Endothelial cell (in vitro differentiated cells): ENCODE measurements at places on chromosomes 6 and 20.

DNA sequence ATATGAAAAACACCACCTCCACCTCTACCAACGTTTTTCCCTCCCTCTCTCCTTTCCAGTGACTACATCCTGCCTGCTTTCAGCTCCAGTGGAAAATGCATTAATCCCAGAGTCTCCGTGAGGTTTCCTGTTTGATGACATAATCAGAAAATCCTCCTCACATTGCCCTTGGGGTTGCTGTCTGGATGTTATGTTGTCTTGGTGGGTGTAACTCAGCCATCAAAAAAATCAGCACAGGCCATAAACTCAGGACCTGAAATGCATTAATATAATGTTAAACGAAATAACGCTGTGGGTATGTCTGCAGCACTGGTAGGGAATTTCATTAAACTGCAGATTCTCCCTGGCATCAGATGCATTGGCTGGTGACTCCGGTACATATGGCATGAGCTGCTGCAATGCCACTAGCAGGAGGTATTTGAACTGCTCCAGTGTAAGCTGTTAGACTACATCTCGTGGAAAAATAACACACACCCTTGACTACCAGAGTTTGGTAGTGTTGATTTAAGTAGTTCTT, 297.8 kb downstream of the PRL start:
- no peaks in the 10 kb centered on the region for H3K27me3 ChIP-seq
- H3K27ac ChIP-seq, result no peak overlapping the region
- DNase-seq, result no peak
- peaks cover 28% of the 10 kb centered on the region for H3K4me1 ChIP-seq
- H3K36me3 ChIP-seq, result no peaks in the 10 kb centered on the region

DNA sequence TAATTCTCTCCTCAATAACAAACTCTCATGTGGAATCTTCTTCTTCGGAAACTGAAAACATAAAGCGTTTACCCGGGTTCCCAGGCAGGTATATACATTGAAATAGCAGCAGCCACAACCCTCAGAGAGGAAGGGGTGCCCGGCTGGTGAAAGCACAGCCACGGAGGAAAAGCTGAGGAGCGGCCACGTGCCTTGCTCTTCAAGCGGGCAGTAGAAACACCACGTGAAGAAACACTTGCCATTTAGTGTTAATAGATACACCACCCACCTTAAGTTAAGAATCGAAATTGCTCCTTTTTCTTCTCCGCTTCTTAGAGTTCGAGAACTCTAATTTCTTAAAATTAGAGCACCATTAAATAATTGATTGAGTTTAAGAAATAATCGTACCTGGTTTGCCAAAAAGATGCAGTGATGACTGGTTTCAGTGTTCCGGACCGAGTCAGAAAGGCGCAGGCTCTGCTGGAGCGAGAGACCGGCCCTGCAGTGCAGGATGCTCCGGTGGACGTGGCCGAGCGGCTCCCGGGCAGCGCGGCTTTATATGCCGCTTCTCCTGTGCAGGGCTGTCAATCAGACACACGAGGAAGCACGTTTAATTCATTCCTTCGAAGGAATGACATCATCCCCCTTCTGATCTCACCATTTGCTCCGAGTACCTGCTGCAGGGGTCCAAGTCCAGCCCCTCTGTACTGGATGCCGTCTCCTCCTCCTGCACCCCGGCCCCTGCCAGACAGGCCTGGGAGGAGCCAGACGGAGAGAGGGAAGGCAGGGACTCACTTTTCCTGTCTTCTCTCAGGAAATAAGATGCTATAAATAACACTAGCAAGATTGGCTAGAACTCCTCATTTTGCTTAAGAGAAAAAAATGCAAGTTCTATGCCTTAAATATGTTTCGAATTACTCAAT, at the start of gene THBS2:
Gene THBS2, minus strand, starts transcription at position 510 of the 902 bp plus-strand sequence. CDS start 3,062 bp downstream, outside the sequence.
- DNase-seq, result peak; percentile 23
- H3K36me3 ChIP-seq, result no peaks in the 10 kb centered on the region
- H3K27me3 ChIP-seq, result peaks cover 14% of the 10 kb centered on the region
- H3K4me3 ChIP-seq, result peak within 1 kb of the TSS; percentile 62
- H3K27ac ChIP-seq, result no peak within 1 kb of the TSS

- peaks cover 9% of the 10 kb centered on the region for H3K27me3 ChIP-seq
- peaks cover 36% of the 10 kb centered on the region for H3K4me1 ChIP-seq
- peak overlapping the region; percentile 87 for H3K27ac ChIP-seq
- peak overlapping the region; percentile 96 for H3K4me3 ChIP-seq
- DNase-seq, result peak; percentile 33
- H3K36me3 ChIP-seq, result peaks cover 9% of the 10 kb centered on the region
Measured at GRCh38 chr6:131062241-131063027, 611 bp downstream of the EPB41L2 start.

DNA sequence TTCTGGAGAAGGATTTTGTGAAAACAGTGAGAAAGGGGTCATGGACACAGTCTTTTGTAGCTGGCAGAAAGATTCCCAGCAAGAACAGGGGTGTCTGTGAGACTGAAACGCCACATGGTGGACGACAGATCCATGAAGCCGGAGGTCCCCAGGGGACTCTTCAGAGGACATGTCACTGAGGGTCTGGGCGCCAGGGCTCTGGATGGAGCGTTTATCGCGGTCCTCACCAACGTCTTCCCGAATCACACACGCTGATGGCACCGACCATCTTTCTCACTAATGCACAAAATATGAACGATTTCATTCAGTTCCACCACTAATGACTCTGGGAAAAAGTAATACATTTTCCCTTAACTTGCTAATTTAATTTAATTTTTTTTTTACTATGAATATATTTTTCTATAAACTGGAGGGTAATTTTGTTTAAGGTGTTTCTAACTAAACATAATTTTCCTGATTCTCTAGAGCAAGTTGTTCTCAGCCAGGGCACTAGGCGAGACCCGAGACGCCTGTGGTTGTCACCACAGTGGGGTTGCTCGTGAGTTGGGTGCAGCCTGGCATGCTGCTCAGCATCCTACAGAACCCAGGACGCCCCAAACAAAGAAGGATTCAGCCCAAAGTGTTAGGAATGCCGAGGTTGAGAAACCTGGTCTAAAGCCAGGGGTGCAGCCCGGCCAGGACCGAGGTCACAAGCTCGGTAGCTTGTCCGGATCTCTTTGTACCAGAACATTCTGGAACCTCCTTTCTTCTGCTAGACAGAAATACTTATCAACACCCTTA, 306.2 kb downstream of the TAF4 start:
- no peak for DNase-seq
- H3K4me1 ChIP-seq, result no peaks in the 10 kb centered on the region
- no peaks in the 10 kb centered on the region for H3K36me3 ChIP-seq

DNA sequence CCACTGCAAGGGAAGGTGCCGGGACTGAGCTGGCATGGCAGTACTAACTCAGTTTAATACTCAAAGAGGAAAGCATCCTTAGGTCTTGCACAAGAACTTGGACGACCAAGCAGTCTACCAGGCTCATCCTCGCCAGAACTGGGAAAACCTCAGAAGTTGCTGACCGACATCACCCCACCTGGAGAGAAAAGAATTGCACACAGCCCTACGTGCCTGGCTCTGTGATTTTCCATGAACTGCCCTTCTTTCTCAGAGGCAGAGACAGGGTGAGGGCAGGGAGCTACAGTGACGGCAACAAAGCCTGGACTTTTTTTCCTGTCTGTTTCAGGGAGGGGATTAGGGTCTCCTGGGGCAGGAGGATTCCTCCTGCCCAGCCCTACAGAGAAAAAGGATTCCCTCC, 8.0 kb downstream of the JAG1 start:
- no peak for DNase-seq
- H3K36me3 ChIP-seq, result peaks cover 77% of the 10 kb centered on the region
- H3K4me3 ChIP-seq, result peak overlapping the region; percentile 79

DNA sequence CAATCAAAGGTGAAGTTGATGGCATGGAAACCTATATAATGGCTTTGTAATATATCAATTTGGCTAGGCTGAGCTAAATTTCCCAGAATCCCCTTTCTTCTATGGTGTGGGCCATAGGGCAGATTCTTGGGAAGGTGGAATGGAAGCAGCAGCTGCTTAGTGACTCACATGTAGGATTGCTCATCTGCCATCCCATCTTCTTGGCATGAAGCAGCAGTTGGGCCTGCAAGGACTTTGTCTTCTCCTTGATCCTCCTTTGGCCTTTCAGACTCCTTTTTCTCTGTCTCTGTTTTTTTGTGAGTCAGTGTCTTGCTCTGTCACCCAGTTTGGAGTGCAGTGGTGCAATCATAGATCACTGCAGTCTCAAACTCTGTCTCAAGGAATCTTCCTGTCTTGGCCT, 52.6 kb upstream of the CEP162 start:
- no peak for DNase-seq
- peaks cover 10% of the 10 kb centered on the region for H3K4me1 ChIP-seq
- peaks cover 3% of the 10 kb centered on the region for H3K27me3 ChIP-seq
- H3K36me3 ChIP-seq, result no peaks in the 10 kb centered on the region
- H3K27ac ChIP-seq, result no peak overlapping the region

- DNase-seq, result no peak
Measured at GRCh38 chr20:34964486-34964885, 8.8 kb downstream of the MYH7B start.

- no peak overlapping the region for H3K4me3 ChIP-seq
- DNase-seq, result no peak
- no peak overlapping the region for H3K27ac ChIP-seq
- no peaks in the 10 kb centered on the region for H3K36me3 ChIP-seq
- H3K27me3 ChIP-seq, result no peaks in the 10 kb centered on the region
- H3K4me1 ChIP-seq, result no peaks in the 10 kb centered on the region
Measured at GRCh38 chr20:17107127-17107526, 119.7 kb upstream of the PCSK2 start.

DNA sequence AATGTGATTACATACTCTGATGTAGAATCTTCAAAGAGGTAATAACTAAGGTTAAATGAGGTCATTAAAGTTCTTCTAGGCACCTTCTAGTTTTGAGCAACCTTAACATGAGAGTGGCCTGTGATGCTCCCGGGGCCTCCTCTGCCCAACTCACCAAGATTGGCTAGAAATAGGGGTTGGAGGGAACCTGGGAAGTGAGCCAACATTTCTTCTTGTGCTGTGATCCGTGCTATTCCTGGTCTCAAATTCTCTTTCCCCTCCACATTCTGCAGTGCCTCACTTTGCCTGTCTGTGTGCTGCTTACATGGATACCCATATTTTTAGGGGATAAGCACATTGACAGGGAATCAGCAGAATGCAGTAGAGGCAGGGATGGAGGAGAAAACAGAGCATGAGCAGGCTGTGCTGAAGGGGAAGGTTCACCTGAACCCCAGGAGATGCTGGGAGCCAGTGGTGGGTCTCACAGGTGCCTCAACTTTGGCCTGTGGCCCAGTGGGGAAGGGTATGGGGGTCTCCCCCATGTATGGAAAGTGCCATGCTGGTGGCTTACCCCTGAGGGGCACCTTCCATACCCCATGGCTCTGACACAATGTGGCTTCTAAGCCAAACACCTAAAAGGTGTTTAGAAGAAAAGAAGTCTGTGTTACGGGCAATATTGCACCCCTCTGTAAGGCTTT, 164.7 kb upstream of the CHD6 start:
- no peak overlapping the region for H3K4me3 ChIP-seq
- H3K4me1 ChIP-seq, result no peaks in the 10 kb centered on the region
- H3K27me3 ChIP-seq, result peaks cover 3% of the 10 kb centered on the region
- peaks cover 7% of the 10 kb centered on the region for H3K36me3 ChIP-seq
- no peak for DNase-seq

GRCh38 chr20:23702021-23702420, 13.2 kb upstream of the CST4 start:
- H3K4me1 ChIP-seq, result peaks cover 4% of the 10 kb centered on the region
- H3K27me3 ChIP-seq, result no peaks in the 10 kb centered on the region
- no peak overlapping the region for H3K27ac ChIP-seq

DNA sequence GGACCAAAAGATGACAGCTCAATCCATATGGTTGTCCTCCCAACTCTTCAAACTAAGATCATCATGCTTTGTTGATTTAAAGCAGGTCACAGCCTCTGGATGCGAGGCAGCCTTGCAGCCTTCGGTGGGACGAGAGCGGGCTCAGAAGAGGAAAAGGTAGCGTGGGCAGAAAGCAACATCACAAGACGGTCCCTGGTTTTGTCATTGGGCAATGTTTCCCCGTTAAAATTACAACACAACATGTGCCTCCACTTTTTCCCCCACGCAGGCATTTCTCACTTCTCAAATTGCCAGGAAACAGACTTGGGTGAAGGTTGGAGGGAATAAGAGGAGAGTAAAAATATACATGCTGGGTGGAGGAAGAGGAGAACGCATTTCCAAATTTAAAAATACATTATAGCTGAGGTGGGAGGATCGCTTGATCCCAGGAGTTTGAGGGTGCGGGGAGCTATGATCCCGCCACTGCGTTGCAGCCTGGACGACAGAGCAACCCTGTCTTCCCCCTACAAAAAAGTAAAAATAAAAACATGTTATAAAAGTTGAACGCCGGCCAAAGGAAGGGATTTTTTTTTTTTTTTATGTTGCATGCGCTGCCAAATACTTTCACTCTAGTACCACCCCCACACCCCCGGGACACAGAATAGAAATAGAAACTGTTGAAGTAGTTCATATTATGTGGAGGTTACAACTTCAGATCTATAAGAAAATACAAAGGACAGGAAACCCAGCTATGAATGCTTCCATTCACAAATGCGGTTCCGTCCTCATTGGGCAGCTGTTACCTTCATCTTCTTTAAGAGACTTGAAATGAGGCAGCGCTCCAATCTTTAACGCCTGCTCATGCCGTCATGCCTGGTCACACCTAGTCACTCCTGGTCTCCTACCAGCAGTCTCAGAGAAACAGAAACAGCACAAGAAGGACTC, 13.9 kb upstream of the NAA20 start:
- DNase-seq, result no peak

DNA sequence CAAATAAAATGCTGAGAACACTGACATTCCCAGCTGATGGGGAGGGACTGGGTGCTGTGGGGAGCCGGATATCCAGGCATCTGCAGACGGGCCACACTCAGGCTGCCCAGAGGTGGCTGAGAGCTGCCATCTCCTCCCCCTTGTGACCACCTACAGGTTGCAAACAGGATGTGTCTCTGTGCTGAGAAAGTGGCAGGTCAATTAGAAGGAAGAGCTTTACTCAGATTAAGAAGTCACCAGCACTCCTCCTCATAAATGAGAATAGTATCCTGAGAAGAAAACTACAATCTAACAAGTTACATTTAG, 63.0 kb downstream of the HUS1B start:
- peaks cover 22% of the 10 kb centered on the region for H3K36me3 ChIP-seq
- no peak overlapping the region for H3K27ac ChIP-seq
- peaks cover 17% of the 10 kb centered on the region for H3K4me1 ChIP-seq
- peaks cover 6% of the 10 kb centered on the region for H3K27me3 ChIP-seq
- H3K4me3 ChIP-seq, result no peak overlapping the region

- H3K4me1 ChIP-seq, result peaks cover 17% of the 10 kb centered on the region
- no peak for DNase-seq
- H3K36me3 ChIP-seq, result no peaks in the 10 kb centered on the region
- no peak overlapping the region for H3K4me3 ChIP-seq
- peaks cover 2% of the 10 kb centered on the region for H3K27me3 ChIP-seq
Measured at GRCh38 chr6:150456466-150456865, 87.7 kb downstream of the IYD start.

- no peaks in the 10 kb centered on the region for H3K4me1 ChIP-seq
- H3K36me3 ChIP-seq, result no peaks in the 10 kb centered on the region
- H3K27ac ChIP-seq, result no peak overlapping the region
- no peak overlapping the region for H3K4me3 ChIP-seq
- no peaks in the 10 kb centered on the region for H3K27me3 ChIP-seq
- DNase-seq, result no peak
Measured at GRCh38 chr6:137900815-137901214, 33.8 kb downstream of the TNFAIP3 start.

DNA sequence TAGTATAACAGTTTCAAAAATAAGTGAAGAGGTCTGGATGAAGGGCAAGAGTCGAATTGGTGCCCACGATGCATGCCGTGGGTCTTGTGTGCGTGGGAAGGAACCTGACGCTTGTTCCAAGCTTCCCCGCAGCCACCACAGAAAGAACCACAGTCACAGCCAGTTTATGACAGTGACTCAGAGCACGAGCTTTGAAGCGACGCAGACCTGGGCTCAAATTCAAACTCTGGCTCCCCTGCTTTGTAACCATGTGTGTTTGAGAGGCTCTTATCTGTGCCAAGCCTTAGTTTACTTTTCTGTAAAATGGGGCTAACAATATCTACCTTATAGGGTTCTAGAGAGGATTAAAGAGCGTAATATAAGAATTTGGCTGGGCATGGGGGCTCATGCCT, 65.5 kb downstream of the SYNJ2 start:
- H3K4me1 ChIP-seq, result peaks cover 11% of the 10 kb centered on the region
- no peak for DNase-seq
- H3K36me3 ChIP-seq, result peaks cover 44% of the 10 kb centered on the region
